Thyroid gland (tissue), 4 donors: ENCODE measurements at places on chromosomes 1 and 21. TPM values are rescaled to one million over a fixed set of nuclear protein-coding genes. Genes with fewer than 3 reads are reported as not detected.
A peak's percentile ranks its signal among the peaks of the same experiment; 100 is the strongest.

DNA sequence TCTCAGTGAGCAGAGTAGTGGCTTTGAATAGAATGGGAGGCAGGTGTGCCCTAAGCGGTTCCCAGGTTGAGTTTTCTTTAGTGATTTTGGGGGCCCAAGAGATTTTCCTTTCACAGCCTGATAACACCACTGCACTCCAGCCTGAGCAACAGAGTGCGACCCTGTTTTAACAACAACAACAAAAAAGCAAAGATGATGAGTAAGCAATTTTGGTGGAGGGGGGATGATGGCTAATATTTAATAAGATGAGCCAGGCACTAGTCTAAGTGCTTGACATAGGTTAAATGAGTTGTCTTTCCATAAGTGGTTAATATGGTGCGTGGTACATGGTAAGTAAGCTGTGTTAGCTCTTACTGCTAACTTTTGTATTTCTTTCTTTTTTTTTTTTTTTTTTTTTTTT, 2.0 kb downstream of the RNPEP start:
- DNase-seq, result no peak
- H3K4me3 ChIP-seq, result peak overlapping the region; percentile 89
- H3K36me3 ChIP-seq, result no peaks in the 10 kb centered on the region
- H3K27me3 ChIP-seq, result no peaks in the 10 kb centered on the region
- H3K4me1 ChIP-seq, result peaks cover 25% of the 10 kb centered on the region
- H3K27ac ChIP-seq, result no peak overlapping the region

DNA sequence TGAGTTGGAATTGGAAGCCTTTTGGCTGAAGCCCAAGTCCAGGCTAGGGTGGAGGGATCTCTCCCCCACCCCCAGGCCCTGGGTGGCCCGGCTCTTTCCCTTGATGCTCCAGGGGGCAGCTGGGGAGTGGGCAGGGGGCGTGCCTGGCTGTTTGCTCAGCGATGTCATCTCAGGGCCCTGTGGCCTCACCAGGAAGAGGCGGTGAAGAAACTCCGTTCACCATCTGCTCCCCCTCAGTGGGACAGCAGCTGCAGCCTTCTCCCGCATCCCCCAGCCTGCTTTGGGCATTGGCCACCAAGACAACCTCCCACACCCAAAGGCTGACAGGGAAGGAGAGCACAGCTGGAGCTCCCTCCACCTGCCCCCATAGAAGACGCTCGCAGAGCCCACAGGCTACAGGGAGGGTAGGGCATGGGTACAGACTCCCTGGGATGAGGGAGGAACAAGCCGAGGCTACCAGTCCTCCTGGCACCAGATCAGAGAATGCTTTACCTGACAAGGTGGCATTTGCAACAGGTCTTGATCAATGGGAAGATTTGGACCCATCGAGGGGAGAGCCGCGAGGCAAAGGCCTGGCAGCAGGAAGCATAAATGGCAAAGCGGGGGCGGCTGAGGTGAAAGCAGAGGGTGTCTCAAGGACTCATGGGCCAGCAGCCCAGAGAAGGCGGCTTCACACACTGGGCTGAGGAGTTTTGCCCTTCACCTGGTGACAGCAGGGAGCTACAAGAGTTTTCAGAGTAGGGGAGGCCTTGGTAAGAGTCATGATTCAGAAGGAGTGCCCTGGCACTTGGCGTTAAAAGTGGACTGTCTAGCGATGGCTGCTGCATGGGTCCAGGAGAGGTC, 6.5 kb upstream of the GUCA2A start:
- H3K27me3 ChIP-seq, result no peaks in the 10 kb centered on the region
- no peaks in the 10 kb centered on the region for H3K36me3 ChIP-seq
- H3K4me3 ChIP-seq, result no peak overlapping the region
- H3K4me1 ChIP-seq, result peaks cover 36% of the 10 kb centered on the region
- peak; percentile 77 for DNase-seq

- no peaks in the 10 kb centered on the region for H3K36me3 ChIP-seq
- peak overlapping the region; percentile 67 for H3K27ac ChIP-seq
- peak; percentile 68 for DNase-seq
- no peaks in the 10 kb centered on the region for H3K27me3 ChIP-seq
- peak overlapping the region; percentile 58 for H3K4me3 ChIP-seq
Measured at GRCh38 chr1:9687120-9687873, 35.8 kb downstream of the PIK3CD start.

- H3K27ac ChIP-seq, result no peak overlapping the region
- no peak for DNase-seq
- peaks cover 5% of the 10 kb centered on the region for H3K4me1 ChIP-seq
- no peaks in the 10 kb centered on the region for H3K36me3 ChIP-seq
- H3K4me3 ChIP-seq, result no peak overlapping the region
Measured at GRCh38 chr1:205182930-205183329, 28.6 kb downstream of the DSTYK start.

DNA sequence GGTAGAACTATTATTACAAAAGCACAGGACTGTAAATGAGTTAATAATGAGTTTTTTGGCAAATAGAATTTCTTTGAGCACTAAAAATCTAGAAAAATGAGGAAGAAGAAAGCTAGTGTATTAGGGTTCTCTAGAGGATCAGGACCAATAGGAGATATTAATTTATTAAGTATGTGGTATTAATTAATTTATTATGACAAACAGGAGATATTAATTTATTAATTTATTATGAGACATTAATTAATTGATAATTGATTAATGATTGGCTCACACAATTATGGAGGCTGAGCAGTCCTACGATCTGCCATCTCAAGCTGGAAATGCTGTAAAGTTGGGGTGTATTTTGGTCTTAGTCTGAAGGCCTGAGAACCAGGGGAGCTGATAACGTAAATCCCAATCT, 31.2 kb downstream of the PLA2G4A start:
- no peaks in the 10 kb centered on the region for H3K27me3 ChIP-seq
- no peaks in the 10 kb centered on the region for H3K36me3 ChIP-seq
- no peak overlapping the region for H3K27ac ChIP-seq
- no peak for DNase-seq
- H3K4me3 ChIP-seq, result no peak overlapping the region

DNA sequence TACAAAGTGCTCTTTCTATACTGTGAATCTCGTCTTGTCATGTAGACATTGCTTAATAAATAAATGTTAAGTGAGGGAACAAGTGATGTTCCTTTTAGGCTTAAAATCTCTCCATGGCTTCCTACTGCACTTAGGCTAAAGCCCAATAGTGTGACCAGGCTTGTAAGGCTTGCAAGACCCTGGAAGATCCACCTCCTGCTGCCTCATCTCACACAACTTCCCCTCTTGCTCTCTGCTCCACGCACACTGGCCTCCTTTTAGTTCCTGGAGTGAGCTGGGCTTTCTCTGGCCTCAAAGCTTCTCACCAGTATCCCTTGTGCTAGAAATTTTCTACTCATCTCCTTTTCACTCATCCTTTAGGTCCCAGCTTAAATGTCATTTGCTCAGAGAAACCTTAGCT, 41.5 kb upstream of the DIPK1A start:
- no peak for DNase-seq
- H3K27ac ChIP-seq, result no peak overlapping the region
- peaks cover 28% of the 10 kb centered on the region for H3K4me1 ChIP-seq
- no peak overlapping the region for H3K4me3 ChIP-seq
- H3K36me3 ChIP-seq, result no peaks in the 10 kb centered on the region

- DNase-seq, result peak; percentile 0
- no peak overlapping the region for H3K27ac ChIP-seq
- no peak overlapping the region for H3K4me3 ChIP-seq
Measured at GRCh38 chr21:45539796-45540600, 2.2 kb downstream of the SLC19A1 start.

DNA sequence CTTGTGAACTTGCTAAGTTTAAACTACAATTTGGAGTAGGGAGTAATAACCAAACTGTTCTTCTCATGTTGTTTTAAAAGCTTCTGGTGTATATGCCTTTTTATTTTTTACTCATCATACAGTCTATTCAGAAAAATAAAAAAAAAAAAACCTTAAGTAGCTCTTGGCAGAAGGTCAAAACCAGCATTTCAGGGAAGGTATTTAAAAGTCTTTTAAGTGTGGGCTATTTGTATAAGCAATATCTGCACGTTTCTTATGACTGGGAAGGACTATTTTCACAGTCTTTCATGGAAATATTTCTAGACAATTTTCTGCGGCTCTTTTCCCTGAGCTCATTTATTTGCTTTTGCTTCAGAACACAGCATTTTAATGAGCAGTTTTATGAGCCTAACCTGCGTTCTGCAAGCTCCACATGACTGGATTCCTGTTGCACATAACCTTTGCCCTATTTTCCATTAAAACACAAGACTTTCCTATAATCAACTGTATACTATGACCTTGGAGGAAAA, 60.9 kb upstream of the C1orf105 start:
- peak overlapping the region; percentile 90 for H3K27ac ChIP-seq
- H3K4me1 ChIP-seq, result peaks cover 52% of the 10 kb centered on the region
- H3K4me3 ChIP-seq, result no peak overlapping the region

- H3K27me3 ChIP-seq, result no peaks in the 10 kb centered on the region
- no peak for DNase-seq
- H3K4me3 ChIP-seq, result peak overlapping the region; percentile 0
- H3K4me1 ChIP-seq, result peaks cover 11% of the 10 kb centered on the region
- peak overlapping the region; percentile 55 for H3K27ac ChIP-seq
Measured at GRCh38 chr1:85258536-85259117, 835 bp downstream of the C1orf52 start.

- no peaks in the 10 kb centered on the region for H3K36me3 ChIP-seq
- H3K27me3 ChIP-seq, result no peaks in the 10 kb centered on the region
- no peak overlapping the region for H3K27ac ChIP-seq
Measured at GRCh38 chr1:230982696-230983095, 3.8 kb downstream of the ARV1 start.

DNA sequence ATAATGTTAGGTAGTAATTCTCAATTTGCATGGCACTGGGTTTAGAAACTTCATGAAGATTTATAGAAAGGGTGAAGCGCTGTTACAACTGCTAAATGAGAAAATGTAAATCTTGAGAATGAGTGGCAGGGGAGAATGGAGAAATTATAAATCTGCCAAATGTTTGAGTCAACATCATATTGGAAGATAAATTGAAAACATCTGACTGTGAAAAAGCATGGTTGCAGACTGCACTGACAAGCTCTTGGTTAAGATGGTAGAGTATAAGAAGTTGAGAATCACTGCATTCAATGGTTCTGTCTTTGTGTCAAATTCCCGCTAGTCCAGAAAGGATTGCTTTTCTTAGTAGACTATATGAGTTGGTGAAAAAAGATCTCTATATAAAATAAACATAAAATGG, 113.3 kb upstream of the DUSP10 start:
- H3K4me3 ChIP-seq, result no peak overlapping the region
- no peaks in the 10 kb centered on the region for H3K27me3 ChIP-seq
- no peak overlapping the region for H3K27ac ChIP-seq

GRCh38 chr1:240352769-240353168, 259.2 kb downstream of the GREM2 start:
- no peaks in the 10 kb centered on the region for H3K36me3 ChIP-seq
- no peak overlapping the region for H3K4me3 ChIP-seq
- no peak overlapping the region for H3K27ac ChIP-seq
- no peak for DNase-seq
- H3K4me1 ChIP-seq, result no peaks in the 10 kb centered on the region

DNA sequence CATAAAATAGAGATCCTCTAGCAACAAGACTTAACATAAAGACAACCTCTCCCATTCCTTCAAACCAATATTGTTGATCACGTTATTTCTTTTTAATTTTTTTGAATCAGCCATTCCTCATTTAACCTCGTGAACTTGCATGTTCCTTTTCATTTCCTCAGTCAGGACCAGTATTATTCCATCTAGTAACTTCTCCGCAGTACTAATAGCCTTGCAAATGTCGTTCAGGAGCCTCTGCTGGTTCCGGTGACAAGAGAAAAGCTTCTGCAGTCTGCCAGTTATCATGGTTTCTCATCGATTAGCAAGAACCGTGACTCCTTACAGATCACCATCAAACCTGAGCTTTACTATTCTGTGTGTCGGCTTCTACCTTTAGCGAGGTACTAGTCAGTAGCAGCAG, 3.0 kb downstream of the APP start:
- no peak for DNase-seq
- no peaks in the 10 kb centered on the region for H3K36me3 ChIP-seq
- H3K27ac ChIP-seq, result peak overlapping the region; percentile 57
- H3K4me3 ChIP-seq, result no peak overlapping the region
- no peaks in the 10 kb centered on the region for H3K27me3 ChIP-seq

GRCh38 chr1:17829579-17829978, 74.4 kb downstream of the ACTL8 start:
- no peak overlapping the region for H3K4me3 ChIP-seq
- DNase-seq, result peak; percentile 30
- no peaks in the 10 kb centered on the region for H3K4me1 ChIP-seq
- no peaks in the 10 kb centered on the region for H3K36me3 ChIP-seq

DNA sequence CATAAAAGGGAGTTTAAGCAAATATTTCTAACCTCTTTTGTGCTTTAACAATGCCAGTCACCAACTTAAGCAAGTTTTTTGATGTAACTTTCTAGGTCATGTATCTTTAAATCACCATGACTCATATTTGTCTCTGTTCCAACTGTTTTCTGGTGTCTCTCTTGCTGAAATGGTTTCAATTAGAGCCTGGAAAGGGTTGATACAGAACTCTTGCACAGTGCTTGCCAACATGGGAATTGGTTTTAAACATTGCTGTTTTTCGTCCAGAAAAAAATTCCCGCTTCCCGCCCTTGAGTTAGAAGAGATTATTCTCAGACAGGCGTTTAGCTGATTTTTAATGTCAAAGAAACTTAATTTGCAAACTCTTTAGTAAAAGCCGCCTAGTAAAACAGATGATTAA, 46.4 kb upstream of the SLC22A15 start:
- H3K27me3 ChIP-seq, result no peaks in the 10 kb centered on the region
- H3K4me1 ChIP-seq, result no peaks in the 10 kb centered on the region
- no peaks in the 10 kb centered on the region for H3K36me3 ChIP-seq
- no peak for DNase-seq
- H3K27ac ChIP-seq, result no peak overlapping the region
- H3K4me3 ChIP-seq, result no peak overlapping the region

The CELA2B gene
- not detected for total RNA-seq

The NBPF12 gene
- total RNA-seq, result 23.5 TPM
